Upper lobe of right lung (tissue), 1 donor: ENCODE measurements at places on chromosomes 11 and 22. TPM values are rescaled to one million over a fixed set of nuclear protein-coding genes. Genes with fewer than 3 reads are reported as not detected.

TST gene
- 48.1 TPM for total RNA-seq

ISX gene
- not detected for total RNA-seq

DNA sequence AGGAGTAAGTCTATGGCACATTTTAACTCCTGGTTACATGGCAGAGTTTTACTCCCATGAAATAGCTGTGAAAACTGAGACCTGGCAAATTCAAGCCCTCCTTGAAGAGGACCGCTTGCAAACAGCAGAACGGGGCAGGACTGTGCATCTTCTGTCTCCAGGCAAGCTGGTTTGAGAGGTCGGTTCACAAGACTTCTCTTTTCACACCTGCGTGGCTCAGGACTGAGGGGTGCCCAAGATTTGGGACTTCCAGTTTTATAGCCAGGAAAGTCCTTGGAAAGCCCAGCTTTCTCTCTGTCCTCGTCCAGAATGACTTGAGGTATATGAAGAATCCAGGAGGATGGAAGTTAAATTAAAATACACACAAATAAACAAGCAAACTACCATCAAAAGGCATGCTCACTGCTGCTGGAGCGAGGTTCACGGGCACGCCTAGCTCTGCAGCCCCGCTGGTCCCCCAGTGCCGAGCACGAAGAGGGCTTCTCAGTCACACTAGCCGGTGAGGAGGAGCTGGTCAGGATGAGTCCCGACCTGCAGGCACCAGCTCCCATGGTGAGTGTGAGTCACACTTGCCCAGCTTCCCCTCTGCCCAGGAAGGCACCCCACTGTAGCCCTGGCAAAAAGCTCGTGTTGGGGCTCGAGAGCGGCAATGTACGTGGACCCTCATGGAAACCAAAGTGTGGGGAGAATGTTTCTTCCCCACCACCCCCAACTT is 1382.4 kb downstream of the BRD1 start:
- DNase-seq = no peak

GRCh38 chr11:626475-627307 is at the start of gene SCT:
Gene SCT, minus strand, starts transcription at chr11:627181. Its CDS starts 38 bp downstream, at chr11:627143.
- no peak for DNase-seq

- DNase-seq = no peak
Measured at GRCh38 chr22:46846150-46846831, 83.8 kb downstream of the TBC1D22A start.

GRCh38 chr11:30346068-30346688 is 23.3 kb downstream of the ARL14EP start:
- no peak for DNase-seq
